Caki2 (cell line): ENCODE measurements at places on chromosomes 16 and 17. TPM values are rescaled to one million over a fixed set of nuclear protein-coding genes. Genes with fewer than 3 reads are reported as not detected.

DNA sequence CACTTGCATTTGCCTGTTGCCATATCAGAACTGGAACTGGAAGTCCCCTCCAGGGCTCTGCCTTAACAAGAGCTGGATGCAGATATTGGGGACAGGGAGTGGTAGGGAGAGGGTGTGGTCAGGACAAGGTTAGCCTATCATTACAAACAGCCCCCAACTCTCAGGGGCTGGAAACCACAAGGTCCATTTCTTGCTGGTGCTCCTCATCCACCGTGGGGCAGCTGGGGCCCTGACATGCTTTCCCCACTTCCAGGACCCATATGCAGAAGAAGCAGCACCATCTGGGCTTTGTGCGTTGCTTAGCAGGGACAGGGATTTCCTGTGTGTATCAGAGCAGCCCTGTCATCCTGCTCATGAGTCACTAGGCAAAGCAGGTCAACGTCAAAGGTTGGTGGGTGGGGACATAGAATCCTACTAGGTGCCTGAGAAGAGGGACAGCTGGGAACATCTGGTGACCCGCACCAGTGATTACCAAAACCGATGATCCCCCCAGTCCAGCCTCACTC is 26.9 kb downstream of the RGS9 start:
- DNase-seq = peak; percentile 69

DNA sequence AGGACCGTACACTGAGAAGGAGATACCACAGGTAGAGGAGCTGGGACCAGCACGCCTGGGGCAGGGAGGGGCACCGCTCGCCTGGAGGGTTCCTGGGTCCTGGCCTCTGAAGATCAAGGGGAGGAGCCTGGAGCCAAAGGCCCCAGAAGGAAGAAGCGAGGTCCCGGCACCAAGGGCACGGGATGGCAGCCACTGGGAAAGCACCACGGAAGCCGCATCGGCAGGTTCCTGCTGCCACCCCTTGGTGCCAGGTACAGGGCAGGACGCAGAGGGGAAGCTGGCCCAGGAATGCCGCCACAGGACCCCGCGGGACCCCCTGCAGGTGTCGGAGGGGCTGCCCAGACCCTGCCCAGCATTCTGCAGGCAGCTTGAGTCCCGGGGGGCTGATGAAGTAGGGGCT is 42.5 kb upstream of the CBFA2T3 start:
- no peak for DNase-seq

Gene TNK1
- 1.8 and 2.9 TPM in 2 replicates for total RNA-seq

Gene SHISA9
- 23.3 and 24.2 TPM in 2 replicates for total RNA-seq

DNA sequence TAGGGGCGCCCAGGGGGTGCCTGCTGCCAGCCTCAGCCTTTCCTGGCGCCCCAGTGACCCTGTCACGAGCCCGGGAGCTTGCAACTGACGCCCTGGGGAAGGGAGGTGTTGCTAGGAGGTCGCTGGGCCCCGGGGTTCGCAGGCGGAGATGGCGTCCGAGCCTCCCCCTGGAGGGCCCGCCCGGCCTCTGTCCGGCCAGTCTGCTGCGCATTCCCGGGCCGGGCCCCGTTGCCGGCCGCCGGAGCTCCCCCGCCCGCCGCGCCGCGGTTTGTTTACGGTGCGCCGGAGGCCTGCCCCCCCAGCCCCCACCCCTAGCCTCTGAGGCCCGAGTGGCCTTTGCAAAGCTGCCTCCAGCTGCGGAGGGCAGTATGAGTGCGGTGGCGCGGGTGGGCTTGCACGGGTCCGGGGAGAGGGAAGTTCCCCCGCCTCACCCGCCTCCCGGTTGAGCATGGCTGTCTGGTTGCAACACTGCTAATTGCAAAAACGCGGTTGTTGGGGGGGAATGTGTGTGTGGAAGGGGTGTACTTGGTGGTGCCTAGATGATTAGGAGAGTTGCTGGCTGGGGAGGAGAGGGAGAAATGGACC is 514 bp downstream of the THRA start:
- no peak for DNase-seq

Gene ATP2C2
- total RNA-seq = not detected in 2 replicates

DNA sequence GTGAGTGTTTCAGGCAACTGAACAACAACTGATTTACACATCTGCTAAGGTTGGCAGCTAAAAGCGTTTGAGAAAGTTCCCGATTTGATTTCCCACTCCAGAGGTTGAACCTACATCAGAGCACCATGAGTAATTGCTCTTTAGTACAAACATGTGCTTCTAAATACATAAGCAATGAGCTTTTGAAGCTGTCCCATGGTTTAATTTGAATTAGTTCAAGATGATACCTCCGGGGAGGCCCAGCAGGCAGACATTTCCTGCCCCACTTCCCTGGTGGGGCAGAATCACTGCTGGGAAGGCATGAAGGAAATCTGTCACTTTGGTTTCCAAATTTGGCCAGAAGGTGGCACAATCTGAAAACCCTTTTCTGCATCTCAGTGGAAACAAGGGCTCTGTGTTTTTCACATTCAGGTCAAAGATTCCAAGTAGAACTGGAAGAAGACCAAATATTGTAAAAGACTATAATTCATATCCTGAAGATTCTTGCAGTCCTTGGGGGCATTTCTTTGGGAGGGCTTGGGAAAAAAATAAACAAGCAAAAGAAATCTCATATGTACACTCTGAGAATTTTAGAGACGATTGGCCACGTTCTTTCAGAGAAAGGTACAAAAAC is 176.2 kb upstream of the FAM20A start:
- peak; percentile 37 for DNase-seq

DNA sequence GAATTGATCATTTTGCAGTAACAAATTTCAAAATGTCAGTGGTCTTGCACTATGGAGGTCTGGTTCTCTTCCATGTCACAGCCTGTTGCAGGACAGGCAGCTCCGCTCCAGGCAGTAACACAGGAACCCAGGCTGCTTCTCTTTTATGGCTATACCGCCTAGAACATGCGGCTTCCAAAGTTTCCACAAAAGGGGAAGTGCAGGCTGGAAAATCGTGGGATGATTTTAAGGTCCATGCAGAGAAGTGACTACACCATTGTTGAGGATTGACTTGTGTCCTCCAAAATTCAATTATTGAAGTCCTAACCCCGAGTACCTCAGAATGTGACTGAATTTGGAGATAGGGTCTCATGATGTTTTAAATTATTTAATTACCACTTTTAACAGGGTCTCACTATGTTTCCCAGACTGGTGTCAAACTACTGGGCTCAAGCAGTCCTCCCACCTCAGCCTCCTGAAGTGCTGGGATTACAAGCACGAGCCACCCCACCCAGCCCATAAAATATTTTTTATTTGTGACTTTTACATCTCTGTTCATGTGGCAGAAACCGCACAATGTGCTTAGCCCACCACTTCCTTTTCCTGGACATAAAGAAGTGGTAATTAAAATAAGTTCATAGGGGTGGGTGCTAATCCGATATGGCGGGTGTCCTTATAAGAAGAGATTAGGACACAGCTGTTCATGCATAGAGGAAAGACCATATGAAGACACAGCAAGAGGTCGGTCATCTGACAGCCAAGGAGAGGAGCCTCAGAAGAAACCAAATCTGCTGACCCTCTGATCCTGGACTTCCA is 279.2 kb upstream of the RPL38 start:
- DNase-seq = no peak

Gene FBXW10
- 0.14 and 0.67 TPM in 2 replicates for total RNA-seq

Gene GAS2L2
- not detected in 2 replicates for total RNA-seq

Gene HOXB8
- 0.47 TPM in 1 of 2 replicates, not detected in the other for total RNA-seq

DNA sequence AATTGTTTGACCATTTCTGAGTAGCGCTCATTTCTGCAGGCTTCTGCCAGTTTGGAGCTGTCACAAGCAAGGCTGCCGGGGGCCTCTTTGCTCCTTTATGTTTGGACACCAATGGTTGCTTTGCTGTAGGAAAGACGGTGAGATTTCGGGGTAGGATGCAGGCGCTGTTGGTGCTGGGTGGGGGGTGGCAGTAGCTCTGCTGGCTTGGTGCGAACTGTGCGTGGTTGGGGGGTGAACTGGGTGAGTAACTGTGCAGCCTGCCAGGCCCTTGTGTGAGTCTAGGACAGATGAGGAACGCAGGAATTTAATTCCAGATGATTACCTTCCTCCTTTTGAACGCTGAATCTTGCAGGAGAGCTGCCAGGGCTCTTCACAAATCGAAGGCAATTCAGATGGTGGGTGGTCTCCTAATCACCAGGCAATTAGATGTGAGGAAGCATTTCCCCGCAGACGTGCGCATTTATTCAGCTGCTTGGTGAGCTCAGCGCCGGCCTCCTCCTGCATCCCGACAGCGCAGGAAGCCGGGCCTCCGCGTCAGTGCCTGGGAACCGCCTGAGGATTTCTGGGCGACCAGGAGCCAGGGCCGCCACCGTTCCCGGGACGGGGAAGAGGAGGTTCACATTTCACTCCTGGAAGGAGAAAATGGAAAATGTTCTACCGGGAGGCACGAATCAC is 154.4 kb downstream of the FOXL1 start:
- no peak for DNase-seq

DNA sequence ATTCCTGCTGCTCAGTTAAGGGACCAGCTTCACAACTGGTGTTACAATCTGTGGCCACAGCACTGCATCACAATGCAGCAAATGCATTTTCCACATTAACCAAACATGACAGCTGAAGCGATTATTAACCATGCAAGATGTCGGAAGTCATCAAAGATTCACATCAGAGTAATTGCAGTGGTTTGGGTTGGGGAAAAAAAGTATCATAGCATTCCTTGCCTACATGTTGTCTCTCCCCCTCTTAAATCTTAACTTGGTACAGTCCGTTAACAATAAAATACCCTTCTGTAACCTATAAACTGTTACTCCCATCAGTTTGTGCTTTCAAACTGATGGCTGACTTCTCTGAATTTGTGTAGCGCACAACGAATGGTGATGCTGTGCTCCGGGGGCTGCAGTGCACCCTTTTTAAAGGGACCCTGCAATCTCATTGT is 51.6 kb downstream of the NUP93 start:
- DNase-seq = no peak

DNA sequence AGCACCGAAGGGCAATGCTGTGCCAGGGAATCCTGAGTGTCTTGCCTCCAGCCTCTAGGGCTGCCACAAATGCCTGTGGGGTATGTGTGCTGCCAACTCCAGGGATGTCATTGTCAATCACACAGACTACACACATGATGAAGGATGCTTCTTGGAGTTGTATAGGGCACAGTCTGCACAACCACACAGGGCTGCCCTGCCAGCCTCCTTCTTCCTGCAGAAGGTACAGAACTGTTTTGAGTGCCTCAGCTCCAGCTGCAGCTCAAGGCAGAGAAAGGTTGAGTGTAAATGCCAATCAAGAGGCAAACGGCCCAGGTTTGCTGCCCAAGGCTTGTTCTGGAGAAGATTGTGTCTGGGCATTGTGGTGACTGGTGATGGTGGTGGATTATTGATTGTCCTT is 15.6 kb downstream of the SCNN1B start:
- no peak for DNase-seq

DNA sequence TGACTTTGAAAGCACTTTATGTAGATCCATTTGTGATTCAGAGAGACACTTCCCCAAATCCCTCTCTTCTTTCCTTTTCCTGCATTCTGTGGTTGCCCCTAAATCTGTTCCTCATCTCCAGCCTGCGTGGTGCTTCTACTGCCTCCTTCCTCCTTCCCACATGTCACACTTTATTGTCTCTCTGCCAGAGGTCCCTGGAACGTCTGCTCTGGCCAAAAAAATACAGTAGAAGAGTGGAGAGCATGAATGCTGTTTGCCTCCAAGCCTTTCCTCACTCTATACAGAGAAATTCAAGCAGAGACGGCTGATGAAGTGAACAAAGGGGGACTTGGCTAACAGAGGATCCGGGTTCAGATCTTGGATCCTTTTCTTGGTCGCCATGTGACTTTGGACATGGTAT is 22.8 kb upstream of the IRX3 start:
- DNase-seq = no peak

DNA sequence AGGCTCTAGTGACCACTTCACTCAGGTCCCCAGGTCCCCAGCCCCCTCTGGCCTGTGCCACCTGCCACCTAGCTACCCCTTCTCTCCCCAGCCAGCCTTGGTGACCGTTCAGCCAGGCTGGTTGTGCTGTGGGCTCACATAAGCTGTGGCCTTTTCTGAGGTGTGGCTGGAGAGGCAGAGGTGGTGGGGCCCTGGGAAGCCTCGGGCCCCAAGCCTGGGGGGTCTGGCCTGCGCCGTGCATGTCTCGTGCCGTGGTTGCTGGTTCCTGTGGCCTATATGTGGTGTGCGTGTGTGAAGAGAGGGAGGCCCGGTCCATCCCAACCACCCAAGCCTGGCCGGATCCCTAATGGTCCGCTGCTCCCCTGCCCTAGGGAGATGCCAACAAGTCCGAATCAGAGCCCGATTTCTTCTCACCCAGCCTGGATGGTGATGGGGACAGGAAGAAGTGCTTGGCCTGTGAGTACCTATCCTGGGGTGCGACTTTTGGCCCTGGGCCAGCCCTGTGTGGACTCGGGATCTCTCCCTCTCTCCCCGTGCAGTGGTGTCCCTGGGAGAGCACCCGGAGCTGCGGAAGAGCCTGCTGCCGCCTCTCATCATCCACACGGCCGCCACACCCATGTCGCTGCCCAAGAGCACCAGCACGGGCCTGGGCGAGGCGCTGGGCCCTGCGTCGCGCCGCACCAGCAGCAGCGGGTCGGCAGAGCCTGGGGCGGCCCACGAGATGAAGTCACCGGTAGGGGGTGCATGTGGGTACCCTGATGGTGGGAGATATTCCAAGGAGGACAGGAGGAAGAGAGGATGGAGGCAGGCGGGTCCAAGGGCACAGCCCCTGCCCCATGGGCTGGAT is 35.9 kb downstream of the CACNA1G start:
- DNase-seq = no peak

DNA sequence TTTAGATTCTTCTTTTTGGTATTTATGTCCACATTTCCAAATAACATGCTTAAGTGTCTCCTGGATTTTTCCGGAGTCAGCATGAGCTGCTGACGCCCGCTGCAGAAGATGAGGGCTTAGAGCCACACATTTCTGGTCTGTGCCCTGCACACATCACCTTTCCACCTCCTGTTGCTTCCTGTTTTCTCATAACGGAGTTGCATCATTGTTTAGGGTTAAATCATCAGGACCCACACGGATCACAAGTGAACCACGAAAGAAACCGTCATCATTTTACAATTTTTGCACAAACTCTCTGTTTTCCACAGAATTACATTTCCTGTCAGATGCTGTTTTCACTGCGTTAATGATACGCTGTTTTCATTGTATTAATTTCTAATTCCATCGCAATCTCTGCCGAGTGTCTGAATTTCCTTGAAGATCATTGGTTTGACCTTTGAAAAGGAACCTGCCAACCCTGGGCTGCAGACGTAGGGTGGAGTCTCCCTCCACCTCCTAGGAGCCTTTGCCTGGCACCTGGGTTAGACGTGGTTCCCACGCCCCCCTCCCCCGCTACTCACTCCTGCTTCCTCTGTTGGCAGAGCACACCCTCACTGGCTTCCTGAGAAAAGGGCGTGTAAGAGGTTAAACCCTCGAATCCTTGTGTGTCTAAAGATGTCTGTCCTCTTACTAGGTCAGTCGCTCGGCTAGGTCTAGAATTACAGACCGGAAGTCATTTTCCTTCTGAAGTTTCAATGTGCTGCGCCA is 68.2 kb downstream of the RNF213 start:
- no peak for DNase-seq
